ENCODE measurements at places on chromosomes 12 and 14.

DNA sequence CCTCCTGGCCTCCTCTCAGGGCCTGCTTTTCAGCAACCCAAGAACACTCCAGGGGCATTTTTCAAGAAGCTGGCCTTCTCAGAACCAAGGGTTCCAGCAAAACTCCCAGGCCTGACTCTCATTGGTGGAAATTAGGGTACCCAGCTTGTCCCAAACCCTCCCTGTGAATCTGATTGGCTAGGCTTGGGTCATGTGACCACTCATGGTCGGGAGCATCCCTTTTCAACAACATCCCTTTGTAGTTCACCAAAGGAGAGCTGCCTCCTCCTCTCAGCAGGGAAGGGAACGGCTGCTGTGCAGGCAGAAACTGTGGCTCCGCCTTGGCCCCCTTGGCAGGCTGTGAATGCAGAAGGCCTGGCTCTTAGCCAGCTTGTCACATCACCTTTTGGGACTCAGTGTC is 94.5 kb downstream of the AACS start:
- no peak for DNase-seq

DNA sequence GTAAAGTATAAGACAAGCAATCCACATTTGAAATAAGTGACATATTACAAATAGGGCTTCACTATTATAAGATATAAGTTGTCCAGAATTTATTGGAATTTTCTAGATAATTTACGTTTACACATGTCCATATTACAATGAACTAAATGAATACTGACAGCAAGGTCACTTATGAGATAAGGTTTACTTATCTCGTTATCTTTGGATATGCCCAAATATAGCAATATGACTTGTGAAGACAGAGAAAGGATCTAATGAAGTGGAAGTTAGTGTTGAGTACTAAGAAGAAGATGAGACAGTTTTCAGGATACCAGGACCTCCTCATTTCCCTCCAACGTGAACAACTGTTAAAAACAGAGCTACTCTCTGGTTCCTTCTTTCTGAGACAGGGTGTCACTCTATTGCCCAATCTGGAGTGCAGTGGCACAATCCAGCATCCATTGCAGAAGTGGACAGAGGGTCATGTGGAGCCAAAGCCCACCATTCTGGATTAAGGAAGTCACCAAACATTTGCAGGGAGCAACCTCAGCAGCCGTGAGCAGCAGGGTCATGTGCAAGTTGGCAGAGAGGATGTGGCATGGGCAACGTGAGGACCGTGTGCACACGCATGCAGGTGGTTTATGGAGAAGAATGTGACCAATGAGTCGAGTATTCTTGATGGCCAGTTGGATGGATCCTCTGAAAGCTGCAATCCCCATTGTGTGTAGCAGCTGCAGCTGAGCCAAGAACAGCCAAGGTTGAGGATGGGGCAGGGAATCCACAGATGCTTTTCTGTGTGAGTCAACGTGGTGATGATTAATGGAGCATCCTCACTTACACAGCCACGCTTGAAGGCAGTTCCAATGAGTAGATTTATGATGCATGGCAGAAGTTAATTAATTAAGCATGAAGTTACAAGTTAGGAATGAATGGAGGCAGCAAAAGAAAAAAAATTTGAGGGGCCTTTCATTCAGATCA is 111.0 kb downstream of the BICD1 start:
- no peak for DNase-seq

- DNase-seq = no peak
Measured at GRCh38 chr14:54881761-54882401, 20.7 kb downstream of the GCH1 start.

DNA sequence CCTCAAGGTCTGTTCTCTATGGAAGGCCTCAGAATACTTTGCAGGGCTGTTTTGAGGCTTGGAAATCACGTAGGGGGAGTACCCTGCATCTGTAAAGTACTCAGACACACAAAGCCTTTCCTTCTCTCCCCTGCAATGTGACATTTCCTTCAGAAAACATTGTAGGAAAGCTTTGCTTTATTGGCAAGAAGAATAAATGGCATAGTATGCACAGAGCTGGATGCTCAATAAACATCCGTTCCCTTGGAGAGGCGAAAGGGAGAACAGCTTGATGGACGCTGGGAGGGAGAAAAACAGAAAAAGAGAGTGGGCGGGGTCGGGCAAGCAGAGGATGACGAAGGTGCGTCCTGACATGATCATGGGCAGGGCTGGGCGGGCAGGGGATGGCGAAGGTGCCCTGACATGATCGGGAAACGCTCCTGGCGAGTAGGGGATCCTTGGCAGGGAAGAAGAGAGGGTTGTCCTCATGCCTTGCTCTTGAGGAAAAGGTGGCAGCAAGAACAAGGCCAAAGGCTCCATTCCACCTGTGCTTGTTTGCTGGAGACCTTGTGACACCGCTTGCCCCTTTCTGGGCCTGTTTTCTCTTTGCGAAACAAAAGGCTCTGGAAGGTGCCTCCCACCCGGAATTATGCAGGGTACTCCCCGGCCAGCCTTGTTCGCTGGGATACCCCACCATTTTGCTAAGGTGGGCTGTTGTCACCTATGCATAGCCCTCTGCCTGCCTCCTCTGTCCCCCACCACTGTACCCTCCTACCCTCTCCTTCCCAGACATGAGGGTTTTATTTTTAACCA is 21.1 kb downstream of the IRF2BPL start:
- DNase-seq = no peak

DNA sequence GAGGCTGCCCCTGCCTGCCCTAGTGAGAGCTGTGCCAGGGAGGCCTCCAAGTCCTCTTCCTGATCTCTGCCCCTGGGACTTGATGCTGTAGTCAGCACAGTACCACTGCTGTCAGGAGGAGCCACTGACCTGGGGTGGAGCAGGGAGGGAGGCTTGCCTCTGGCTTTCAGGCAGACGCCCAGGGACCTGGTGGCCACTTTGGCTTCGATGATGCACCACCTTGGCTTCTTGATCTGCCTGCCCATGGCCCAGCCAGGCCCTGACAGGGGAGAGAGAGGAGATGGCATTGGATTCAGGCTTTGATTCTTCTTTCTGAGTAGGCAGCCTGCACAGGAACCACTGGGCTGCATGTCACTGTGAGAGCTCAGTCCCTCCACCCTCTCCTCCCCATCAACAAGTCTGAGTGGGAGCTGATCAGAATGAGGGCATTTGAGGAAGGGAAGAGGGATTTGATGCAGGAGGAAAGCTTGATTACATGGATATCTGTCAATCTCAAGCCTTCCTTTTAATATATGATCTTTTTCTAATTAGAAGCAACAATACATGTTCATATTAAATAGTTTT is 24.7 kb downstream of the TMEM63C start:
- DNase-seq = no peak

DNA sequence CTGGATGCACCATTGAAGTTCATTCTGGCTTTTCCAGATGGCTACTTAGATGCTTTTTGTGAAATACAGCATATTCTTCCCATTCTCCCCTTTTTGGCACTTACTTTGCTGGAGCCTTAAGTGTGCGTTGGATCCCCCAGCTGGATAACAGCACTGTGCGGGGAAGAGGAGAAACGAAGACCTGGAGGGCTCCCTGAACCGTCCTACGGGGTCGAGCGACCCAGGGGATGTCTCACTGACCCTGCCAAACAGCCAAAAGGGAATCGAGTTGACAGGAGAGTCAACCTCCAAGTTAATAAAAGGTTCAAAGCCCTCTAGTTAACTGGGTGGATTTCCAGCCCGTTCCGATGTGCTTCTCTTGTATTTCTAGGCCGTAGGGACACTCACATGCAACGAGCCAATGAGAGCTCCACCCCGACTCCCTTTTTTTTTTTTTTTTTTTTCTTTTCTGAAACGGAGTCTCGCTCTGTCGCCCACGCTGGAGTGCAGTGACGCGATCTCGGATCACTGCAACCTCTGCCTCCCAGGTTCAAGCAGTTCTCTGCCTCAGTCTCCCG is 1.0 kb upstream of the CAMKK2 start:
- DNase-seq = peak; percentile 30

GRCh38 chr12:120265473-120266179 is at the start of gene PXN:
TSS of gene PXN (minus strand) at chr12:120265730. CDS start at chr12:120265629, 101 bp downstream.
- DNase-seq = no peak

- DNase-seq = no peak
Measured at GRCh38 chr12:41527534-41528116, 339.5 kb downstream of the PDZRN4 start.

GRCh38 chr12:93938931-93939330 is 209.4 kb upstream of the PLXNC1 start:
- no peak for DNase-seq

- DNase-seq = no peak
Measured at GRCh38 chr12:57055824-57056223, 5.9 kb upstream of the MYO1A start.

- no peak for DNase-seq
Measured at GRCh38 chr12:111569363-111570083, 29.6 kb downstream of the ATXN2 start.

DNA sequence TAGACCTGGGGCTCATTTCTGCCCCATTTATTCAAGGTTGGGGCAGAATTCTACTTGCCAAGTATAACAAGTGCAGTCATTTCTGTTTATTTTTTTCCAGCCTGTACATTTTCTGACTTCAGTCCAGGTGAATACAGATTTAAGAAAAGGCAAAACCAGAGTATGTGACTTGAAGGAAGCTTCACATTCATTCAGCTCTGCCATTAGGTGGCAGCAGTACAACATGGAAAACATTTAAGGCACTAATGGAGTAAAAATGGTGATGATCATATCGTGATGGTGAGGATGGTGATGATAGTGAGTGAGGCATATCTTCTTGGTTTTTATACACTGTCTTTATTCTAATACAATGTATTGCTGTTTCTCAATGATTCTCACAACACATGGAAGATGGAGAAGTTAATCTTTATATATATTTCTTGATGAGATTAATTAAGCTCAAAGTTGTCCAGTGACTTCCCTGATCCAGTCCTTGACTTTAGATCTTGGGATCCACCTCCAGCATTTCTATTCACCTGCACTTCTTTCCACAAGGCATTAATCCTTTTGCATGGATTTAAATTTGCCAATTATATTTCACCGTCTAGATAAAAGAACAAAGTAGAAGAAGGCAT is 176.7 kb upstream of the SEL1L start:
- DNase-seq = no peak

DNA sequence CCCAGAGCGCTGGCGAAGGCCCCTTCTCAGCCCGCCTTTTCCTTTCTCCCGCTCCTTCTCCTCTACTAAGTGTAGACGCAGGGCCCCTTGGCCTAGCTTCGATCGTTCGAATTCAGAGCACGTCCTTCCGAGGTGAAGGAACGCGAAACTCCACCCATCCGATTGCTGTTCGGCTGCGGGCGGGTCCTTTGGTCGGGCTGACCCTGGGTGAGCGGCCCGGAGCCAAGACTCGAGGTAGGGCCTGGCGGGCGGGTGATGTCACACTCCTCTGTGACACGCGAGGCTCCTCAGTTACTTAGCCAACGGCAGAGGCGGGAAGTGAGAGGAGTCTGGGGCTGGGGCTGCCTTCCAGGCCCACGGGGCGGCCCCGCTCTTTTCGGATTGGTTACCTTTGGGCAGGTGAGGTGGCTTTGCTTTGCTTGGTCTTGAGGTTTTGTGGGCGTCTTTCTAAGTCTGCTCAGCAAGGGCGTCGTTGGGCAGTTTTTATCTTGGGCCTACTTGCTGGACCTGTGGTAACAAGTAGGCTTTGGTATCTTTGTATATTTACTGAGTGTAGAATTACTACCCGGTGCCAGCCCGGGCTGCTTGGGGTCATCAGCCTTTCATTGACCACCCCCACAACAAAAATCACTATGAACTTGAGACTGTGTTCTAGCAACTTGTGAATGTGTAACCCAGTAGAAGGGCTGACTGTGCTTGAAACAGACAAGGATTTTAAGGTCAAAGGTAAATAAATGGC is 694 bp downstream of the TMBIM6 start:
- no peak for DNase-seq

DNA sequence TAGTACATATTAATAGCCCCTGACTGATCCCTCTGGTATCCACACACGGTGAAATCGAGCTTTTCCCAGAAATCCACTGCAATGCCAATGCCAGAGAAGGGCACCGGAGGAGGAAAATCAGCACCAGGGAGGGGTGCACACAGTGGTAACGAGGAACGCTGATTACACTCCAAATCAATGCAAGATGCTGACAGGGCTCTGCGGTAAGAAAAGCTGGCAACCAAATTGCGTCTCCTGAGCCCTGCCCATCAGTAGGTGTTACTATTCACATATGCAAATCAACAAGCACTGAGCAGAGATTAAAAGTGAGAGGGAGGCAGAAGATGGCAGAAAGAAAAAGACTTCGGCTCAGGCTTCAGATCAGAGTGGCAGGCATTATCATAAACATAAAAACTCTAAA is 159.1 kb downstream of the RPS29 start:
- DNase-seq = no peak

- no peak for DNase-seq
Measured at GRCh38 chr12:111864913-111865312, 22.9 kb downstream of the MAPKAPK5 start.
